ENCODE measurements at places on chromosomes 13 and 19.

- DNase-seq, result no peak
These were observed 37.7 kb upstream of the DCUN1D2 start for GRCh38 chr13:113528101-113528812.

DNA sequence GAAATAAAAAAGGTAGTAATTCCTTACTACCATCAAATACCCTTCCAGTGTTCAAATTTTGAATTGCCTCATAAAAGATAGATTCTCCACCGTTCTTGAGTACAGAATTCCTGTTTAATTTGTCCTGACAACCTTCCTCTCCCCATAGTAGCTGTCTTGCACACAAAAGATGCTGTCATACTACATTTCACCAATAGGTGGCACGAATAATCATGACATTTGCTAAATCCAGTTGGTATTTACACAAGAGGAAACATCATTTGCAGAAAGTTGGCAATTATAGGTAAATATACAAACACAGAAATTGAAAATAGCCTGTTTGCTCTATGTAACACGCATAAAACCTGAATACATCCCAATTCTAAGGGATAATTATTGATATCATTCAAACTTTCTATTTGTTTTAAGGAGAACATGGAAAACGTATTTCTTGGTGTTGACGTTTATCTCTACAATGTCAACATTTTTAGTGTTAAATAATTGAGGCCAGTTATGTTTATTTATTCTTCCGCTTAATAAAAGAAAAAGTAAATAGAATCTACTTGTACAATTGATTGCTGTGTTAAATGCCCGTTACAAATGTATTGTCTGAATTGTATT is 58.3 kb upstream of the CLDN10 start:
- DNase-seq, result no peak

DNA sequence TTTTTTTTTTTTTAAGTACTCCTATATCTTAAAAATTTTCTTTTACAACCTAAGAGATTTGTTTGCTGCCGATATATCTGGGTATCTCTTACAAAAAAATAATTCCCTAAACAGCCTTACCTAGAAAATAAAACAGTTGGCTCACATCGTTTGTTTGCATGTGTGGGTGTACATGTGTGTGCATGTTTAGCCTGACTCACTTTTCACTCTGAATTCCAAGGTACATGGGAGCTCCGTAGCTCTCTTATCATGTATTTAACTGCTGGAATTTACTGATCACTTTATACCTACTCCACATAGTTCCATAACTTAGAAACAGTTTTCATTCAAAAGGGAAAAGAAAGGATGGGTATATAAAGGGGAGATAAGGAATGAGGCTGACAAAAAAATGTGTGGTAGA is 616.5 kb downstream of the GPC6 start:
- DNase-seq, result no peak

DNA sequence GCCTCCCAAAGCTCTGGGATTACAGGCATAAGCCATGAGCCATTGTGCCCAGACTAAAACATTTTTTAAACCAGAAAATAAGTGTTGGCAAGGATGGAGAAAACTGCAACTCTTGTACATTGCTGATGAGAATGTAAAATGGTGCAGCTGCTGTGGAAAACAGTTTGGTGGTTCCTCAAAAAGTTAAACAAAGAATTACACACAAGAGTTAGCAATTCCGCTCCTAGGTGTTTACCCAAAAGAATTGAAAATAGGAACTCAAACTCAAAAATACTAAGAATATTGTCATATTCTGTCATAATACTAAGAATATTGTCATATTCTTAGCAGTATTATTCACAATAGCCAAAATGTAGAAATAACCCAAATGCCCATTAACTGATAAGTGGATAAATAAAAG is 39.7 kb upstream of the USP12 start:
- DNase-seq, result no peak

DNA sequence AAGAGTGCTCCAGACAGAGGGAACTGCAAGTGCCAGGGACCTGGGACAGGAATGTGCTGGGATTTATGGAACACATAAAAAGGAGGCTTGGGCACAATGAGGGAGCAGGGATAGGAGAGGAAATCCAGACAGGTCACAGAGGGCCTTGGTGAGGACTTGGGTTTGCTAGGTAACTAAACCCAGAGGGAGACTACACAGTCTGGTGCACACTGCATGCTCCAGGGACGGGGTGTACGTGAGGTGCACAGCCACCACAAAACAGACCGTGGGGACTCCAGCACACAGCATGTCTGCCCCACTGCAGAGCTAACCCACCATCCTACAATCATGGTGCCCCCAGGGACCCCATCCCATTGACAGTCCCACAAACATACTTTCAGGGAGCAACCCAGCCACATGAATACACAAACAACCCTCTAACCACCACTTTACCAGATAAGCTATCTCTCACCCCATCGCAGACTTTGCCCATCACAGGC is 5.5 kb upstream of the ZFP36 start:
- DNase-seq, result no peak

GRCh38 chr19:47231215-47232054 is 436 bp upstream of the BBC3 start:
- DNase-seq, result peak; percentile 84

GRCh38 chr13:32923725-32924124 is 92.5 kb upstream of the KL start:
- DNase-seq, result no peak

DNA sequence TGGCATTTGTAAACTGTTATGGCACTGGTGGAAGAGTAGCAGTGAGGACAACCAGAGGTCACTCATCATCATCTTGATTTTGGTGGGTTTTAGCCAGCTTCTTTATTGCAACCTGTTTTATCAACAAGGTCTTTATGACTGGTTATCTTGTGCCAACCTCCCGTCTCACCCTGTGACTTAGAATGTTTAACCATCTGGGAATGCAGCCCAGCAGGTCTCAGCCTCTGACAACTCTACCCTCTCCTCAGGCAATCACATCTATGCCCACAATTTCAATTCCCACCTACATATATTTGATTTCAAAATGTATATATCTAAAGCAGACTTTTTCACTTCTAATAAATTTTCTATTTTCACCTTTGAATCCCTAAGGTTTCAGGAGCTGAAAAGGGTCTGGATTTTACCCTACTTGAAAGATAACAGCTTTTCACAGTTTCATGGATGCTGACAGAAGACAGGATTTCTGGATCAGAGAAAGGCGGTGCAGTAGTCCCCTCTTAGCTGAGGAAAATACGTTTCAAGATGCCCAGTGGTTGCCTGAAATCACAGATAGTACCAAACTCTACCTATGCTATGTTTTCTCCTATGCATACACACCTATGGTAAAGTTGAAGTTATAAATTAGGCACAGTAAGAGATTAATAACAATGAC is 1171.8 kb downstream of the DIAPH3 start:
- DNase-seq, result no peak

DNA sequence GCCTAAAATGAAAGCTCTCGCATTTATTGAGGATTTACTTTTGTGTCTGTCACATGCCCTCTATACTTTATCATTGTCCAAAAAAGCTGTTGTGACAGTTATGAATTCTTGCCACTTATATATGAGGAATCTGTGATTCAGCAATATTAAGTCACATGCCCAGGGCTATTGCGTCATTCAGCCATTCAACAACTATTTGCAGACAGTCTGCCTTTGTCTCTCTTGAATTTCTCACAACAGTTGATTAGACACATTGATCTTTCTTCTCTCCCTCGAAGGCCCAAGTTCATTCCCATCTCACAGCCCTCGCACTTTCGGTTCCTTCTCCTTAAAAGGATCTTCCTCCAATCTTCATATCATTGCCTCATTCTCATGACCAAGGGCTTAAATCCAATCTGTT is 342.6 kb downstream of the MZT1 start:
- no peak for DNase-seq

DNA sequence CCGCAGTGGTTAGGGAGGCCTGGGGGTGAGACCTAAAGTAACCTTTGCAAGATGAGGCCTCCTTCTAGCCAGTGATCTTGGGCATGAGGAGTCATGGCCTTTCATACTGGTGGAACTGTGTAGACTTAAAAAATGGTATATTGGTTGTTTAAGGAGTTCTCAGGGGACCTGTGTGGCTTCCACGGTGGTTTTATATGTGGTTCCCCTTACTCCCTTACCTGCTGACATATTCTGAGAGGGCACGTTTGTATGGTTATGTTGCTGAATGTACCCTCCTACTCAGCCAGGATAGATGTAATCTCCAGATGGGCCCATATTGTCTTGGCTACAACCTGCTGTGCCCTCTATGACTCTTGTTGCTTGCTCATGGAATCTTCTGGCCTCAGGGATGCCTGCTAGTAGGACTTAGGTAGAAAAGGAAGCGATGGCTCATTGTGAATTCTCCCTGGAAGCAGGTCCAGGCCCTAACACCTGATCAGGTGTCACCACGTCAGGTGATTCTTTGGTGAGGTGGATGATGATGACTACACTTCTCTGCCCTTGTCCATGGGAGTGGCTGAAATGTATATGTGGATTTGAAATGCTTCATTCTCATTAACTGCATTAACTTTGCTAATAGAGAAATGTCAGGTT is 1.8 kb downstream of the ZNF460 start:
- peak; percentile 25 for DNase-seq

GRCh38 chr13:90773681-90774080 is 573.8 kb upstream of the MIR17HG start:
- DNase-seq, result no peak

GRCh38 chr19:38213911-38214625 is 10.0 kb downstream of the DPF1 start:
- peak; percentile 82 for DNase-seq

DNA sequence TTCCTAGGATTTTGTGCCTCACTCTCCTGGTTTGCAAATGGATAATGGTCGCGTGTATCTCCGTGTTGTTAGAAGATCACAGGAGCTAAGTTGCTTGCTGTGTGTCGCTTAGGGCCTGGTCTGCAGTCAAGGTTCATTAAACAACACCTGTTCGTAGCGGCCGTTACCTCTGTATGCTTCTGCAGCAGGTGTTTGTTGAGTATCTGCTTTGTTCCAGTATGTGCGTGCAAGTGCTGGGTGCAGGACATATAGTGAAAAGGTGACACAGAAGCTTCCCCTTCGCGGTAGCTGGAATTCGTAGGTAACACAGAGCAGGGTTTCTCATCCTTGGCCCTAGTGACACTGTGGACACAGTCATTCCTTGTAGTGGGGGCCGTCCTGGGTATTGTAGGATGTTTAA is 5.4 kb downstream of the MED25 start:
- DNase-seq, result no peak

DNA sequence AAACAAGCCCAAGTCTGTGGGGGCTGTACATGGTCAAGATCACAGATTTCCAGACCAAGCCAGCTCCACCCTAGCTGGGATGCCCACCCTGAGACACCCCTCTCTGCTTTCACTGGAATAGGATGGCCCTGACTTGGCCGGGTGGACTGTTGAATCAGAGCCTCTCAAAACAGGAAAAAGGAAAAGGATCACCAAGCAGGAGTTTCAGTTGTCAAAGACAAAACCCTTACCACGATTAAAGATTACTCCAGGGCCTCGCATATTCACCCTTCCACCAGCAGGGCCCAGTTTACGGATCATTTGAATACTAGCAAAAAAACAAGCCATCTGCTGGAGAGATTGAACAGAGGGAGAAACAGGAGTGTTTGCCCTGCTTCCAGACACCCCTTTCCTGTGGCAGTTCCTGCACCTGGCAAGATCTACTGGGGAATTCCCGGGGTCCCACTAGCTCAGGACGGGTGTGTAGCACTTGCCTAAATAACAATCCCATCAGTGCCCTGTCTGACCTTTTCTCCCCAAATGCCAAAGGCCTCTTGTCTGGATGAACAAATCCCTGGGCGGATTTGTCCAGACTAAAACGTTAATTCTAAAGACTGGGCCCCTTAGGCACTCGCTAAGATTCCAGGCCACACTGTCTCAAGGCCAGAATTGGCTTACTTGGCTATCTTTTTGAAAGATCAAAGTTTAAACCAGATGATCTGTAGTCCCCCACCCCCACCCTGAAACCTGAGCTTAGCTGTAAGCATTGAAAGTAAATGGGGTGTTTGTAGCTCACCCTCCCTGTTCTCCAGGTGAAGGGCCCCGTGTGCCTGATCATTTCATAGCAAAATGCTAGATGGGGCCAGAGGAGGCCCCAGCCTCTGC is 38.4 kb downstream of the ACTN4 start:
- DNase-seq, result no peak

DNA sequence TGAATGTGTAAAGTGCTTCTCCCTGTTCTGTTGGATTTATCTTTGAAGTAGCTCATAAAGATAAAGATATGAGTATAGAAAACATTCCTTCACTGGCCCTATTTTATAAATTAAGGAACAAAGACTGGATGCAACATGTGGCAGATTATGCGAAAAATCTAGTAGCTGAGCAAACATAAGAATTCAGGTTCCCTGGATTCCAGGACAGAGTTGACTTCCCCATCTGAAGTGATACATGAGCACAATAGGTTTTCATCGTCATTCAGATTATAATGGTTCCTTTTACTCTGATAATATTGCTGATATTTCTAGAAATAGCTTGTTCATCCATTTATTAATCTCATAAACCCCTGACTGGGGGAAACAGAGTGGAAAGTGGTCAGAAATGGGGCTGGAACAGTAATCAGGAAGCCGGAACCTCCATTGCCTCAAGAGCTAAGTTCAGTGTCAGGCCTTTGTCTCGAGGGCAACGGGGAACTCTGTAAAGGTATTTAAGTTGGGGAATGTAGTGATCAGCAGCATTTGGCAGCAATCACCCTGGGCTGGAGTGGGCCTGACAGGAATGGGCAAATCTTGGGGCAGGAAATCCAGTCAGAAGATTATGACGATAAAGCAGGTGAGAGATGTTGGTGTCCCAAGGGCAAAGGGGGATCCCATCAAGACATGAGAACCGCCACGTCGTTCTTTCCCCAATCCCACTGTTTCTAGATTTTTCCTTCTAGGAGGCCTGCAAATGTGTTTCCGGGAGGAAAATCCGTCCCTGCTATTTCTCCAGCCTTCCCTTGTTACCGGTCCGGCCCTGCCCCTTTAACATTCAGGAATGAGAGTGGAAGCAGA is 232.5 kb upstream of the SERP2 start:
- no peak for DNase-seq

DNA sequence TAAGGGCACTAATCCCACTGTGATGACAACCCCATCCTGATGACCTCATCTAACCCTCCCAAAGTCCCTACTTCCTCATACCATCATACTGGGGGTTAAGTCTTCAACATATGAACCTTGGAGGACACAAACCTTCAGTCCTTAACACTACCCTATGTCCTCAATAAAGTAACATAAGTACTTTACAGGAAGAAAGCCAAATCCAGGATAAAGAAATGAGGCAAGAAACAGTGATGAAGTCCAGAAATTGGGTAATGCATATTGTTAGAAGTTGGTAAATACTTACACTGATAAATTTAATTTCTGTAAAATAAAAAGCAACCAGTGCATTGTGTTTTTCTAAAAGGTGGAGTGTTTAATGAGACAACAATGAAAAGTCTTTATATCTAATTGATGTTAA is 284.8 kb upstream of the SOX21 start:
- DNase-seq, result no peak

DNA sequence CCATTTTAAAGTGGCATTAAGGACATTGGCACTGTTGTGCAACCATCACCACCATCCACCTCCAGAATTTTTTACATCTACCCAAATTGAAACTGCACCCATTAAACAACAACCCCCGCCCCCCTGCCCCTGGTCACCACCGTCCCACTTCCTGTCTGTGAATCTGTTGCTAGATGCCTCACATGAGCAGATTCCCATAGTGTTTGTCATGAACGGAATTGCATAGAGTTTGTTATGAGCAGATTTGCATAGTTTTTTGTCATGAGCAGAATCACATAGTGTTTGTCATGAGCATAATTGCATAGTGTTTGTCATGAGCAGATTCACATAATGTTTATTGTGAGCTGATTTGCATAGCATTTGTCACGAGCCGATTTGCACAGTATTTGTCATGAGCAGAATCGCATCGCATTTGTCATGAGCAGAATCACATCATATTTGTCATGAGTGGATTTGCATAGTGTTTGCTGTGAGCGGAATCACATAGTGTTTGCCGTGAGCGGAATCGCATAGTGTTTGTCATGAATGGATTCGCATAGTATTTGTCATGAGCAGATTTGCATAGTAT is 54.0 kb upstream of the GTF3A start:
- DNase-seq, result no peak

All from stimulated activated CD4-positive, alpha-beta T cell treated with anti-CD3 and anti-CD28 coated beads, Interleukin-1b, Interleukin-23, amount 100 ng/mL, for 48 hours (primary cell).